ENCODE measurements at places on chromosomes 6 and 20.

GRCh38 chr6:26536571-26537159 lies 1.5 kb upstream of the HMGN4 start:
- DNase-seq, result no peak

DNA sequence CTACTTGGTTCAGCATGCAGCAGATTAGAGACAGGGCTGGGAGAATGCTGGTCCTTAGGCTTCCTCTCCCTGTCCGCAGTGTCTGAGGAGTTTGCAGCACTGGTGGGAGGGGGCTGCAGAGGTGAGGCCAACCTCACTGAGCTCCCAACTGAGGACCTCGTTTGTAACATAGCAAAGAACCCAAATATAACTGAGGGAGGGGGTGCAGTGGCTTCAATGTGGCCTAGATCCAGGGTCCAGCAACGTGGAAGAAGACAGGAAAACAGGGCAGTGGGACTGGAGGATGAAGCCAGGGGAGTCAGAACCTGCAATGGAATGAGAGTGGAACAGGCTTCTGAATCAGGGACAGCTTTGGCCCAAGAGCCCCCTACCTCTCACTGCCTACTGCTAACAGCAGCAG lies 84.3 kb upstream of the MAFB start:
- no peak for DNase-seq

DNA sequence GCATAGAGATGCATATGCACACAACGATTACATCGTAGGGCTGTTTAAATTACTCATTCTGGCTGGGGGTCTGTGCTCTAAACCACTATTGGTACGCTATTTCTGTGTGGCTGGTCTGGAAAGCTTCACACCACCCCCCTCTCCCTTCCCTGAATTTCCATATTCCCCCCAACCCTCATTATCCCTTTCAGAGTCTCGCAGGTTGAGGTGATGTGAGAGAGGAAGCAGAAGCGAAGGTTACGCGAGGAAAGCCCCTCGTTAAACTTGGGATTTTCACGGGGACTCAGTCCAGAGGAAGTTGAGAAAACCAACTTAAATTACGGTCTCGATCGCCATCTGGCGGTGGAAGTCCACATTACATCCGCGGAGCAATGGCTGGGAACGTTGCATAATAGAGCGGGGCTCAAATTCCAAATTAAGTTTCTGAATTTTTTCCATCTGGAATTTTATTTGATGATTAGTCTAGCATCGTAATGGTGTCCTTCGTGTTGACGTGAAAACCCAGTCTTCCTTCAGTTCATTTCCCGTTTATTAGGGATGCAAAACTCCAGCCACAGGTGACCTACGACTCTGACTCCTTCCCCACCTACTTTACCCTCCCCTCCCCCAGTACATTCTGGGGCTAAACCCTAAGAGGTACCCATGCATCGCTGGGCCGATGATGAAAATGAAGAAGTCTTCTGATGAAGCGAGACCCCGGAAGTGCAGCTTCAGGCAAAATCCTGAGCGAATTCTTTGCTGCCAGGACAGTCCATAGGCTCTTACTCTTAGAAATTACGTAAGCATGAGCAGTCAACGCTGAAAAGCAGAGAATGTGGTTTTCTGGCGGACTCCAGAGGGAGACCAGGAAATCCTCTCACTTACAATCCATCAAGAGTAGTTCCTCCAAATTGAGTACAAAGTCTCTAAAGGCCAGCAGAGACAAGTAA lies 19.7 kb downstream of the HLA-DOB start:
- peak; percentile 9 for DNase-seq

DNA sequence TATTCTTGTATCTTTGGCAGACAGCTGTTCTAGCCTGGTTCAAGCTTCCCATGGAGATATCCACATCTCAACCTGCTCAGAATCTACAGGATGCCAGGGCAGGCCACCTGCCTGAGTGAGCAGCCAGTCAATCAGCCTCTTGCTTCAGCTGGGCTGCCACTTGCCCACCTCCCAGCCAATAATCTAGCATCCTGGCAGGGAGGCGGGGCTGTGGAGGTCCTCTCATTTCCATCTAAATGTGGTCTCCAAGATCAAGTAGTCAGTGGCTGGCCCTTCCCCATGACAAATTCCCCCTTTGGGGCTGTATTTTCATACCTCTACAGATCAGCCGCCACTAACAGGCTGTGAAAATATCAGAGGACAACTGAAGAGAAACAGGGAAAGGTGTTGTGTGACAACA lies 33.0 kb upstream of the SPDEF start:
- DNase-seq, result no peak

DNA sequence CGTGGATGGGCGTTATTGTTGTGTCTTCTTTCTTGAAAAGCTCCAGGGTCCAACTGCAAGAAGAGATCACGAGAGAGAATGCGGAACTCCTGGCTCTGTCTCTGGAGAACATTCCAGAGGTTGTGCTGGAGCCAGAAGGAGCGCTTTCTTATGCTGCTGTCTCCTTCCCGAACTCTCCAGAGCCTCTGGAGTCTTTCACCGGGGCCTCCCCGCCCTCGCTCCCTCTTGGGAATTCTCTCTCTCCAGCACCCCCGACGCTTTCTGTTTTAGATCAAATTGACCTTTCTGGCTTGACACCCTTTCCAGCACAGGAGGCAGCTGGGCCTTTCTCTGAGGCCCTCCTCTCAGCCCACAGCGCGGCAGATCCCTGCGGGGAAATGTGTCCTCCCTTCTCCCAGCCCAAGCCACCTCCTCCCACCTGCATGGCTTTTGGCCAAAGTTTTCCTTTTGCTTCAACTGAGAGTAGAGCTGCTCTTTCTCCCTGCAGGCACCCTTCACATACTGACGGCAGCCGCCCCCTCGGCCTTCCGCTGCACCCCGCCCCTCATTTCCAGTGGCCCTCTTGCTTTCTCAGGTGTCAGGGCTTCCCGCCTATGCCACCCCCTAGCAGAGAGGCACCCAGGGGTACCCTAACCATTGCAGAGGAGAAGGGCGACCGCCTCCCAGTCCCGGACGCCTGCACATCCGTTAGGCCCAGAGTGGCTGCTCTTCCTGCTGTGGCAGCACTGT lies 6.6 kb upstream of the CCR6 start:
- no peak for DNase-seq

GRCh38 chr6:22332711-22333110 lies 35.9 kb upstream of the PRL start:
- DNase-seq, result no peak

- DNase-seq, result no peak
Measured at GRCh38 chr20:1870792-1871550, 24.2 kb upstream of the SIRPA start.

GRCh38 chr20:58498470-58499068 lies 16.6 kb downstream of the APCDD1L start:
- DNase-seq, result no peak

DNA sequence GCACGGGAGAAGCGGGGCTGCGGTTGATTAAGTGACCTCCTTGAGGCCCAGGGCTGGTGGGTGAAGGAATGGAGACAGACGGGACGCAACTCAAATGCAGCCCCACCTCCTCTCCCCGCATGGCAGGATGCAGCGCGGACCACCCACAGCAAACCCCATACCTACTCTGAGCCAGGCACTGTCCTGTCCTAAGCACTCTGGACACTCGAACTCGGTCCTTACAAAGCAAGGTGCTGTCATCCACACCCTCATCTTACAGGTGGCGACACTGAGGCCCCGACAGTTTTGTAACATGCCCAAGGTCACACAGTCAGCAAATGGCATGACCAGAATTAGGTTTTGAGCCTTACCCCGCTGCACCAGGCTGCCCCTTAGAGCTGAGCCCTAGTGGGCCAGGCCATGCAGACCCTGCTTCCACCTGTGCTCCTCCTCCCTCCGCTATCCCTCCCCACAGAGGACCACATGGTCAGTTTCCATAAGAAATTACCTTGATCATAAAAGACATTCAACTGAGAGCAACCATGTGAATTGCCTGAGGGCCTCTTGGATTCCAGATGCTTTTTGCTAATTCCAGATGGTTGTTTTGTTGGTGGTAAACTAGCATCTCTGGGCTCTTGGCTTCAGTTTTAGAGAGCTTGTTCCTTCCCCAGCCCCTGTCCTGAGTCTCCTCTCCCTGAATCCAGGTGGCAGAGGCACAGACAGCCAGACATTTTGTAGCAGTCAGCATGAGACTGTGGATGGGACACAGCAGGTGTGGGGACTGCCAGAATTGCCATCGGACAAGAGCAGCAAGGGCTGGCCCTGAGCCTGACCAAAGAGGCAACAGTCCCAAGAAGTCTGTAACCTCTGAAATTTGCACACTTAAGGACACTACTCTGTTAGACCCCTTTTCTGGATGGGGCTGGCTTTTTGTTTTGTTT lies 171.9 kb upstream of the PMEPA1 start:
- no peak for DNase-seq

- DNase-seq, result peak; percentile 32
Measured at GRCh38 chr6:16760516-16761470, at the start of gene ATXN1. ATXN1 (minus strand) TSS chr6:16761460.

DNA sequence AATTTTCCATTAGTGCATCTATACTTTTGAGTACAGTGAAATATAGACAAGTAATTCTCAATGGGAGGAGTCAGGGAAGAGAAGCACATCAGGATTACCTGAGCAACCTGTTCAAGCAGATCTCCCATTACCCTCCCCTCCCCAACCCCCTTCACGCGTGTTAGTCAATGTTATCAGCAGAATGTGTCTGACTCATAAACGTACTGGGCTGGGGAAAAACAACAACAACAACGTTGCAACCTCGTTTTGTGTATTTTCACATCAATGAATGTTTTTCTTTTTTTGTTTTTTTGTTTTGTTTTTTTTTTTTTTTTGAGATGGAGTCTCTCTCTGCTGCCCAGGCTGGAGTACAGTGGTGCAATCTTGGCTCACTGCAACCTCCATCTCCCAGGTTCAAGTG lies 287.0 kb upstream of the STXBP5 start:
- no peak for DNase-seq

DNA sequence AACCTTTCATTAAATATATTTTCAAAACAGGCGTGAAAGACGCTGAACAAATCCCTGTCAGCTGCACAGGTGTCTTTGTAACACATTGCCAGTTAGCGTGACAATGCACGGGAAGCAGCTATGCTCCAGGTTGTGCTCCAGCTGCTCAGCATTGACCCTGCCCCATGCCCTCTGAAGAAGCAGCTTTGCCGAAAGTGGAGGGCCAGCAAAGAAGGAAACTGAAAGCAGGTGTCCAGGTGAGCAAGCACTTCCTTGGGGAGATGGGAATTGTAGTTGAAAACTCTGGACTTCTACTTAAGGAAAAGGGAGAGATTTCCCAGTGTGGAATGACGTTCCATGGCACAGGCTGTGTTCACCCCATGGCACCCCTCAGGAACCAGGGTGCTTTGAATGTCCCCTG lies 125.7 kb downstream of the TTLL2 start:
- DNase-seq, result no peak

DNA sequence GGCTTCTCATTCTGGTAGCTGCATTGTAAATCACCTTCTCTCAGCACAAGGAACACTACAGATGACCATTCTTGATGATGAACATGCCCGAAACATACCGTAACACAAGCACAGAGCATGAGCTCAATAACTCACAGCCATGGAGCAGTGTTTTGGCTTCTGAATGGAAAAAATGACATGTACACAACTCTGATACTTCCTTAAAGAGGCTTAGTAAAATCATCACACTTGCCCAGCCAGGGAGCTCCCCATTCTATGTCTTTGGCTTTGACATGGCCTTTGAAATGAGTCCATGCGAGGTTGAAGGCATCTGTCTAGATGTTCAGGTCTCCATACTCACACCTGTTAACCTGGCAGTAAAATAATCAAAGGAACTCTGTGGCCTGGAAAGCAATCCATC lies 87.6 kb downstream of the MYB start:
- no peak for DNase-seq

DNA sequence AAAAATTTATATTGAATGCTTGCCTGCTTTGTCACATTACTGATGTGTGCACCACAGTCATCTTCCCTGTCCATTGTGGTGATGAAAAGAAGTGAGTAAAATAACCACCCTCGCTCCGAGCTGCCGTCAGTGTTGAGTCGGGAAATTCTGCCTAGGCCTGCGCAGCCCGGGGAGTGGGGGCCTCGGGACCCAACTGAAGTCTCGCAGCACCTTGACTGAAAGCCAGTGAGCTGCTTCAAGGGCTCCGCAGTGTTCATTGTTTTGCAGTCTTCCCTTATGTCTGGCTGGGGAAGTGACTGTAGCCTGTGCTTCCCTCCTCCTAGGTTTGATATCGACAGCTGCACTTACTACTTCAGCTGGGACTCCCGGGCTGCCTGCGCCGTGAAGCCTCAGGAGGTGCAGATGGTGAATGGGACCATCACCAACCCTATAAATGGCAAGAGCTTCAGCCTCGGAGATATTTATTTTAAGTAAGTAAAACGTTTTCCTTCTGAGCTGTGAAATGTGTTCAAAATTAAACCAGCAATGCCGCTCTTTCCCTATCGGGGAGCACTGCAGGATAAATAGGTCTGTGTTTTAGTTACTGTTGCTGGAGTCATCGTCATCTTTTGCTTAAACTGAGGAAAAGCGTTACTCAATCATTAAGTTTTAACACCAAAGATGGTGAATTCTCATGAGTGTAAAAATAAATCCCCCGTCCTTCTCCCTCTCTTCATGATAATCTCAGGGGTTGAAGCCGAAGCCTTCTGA lies 32.7 kb upstream of the SLC22A1 start:
- DNase-seq, result no peak

DNA sequence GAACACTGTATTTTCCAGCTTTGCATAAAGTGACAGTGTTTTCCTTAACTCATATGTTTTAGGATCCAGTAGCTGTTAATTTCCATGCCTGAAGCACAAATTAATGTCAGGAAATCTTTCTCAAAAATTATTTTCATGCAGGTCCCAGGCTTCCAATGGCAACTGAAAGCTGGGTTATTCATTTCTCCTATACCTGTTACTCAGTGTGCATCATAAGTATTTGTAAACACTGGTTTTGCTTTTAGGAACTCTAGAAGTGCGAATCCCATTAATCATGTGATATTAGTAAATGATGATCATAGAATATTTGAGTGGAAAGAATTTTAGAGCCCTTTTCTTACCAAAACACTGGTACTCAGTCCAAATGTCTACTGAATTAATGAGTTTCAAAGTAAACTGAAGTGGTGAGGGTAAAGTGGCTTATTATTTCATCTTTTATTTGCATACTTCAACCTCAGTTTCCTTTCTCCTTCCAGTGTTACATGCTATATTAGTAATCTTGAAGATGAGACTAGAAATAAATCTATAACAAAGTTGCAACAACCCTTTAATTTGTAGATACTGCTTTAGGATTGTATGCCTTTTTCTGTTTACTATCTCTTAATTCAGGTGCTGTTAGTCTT lies 124.0 kb downstream of the ZFAND3 start:
- no peak for DNase-seq

DNA sequence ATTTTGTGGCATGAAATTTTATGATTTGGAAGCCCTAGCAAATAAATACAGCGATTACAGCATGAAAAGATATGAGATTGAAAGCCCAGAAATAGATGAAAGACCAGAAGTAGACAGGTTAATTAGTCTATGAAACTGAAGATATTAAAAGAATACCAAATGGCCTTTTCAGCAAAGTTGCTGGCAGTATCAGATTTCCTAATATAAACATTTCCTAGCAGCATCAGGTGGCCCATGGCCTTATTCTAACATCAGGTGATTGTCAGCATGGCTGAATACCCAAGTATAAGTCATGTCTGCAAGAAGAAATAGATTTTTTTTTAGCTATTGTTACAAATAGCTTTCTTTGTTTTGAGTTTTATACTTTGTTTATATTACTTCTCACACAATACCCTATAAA lies 93.2 kb downstream of the CLVS2 start:
- DNase-seq, result no peak
